ENCODE measurements at places on chromosomes 7 and 10.

GRCh38 chr10:50216894-50217293 lies 34.4 kb downstream of the ASAH2 start:
- peak; percentile 1 for DNase-seq

DNA sequence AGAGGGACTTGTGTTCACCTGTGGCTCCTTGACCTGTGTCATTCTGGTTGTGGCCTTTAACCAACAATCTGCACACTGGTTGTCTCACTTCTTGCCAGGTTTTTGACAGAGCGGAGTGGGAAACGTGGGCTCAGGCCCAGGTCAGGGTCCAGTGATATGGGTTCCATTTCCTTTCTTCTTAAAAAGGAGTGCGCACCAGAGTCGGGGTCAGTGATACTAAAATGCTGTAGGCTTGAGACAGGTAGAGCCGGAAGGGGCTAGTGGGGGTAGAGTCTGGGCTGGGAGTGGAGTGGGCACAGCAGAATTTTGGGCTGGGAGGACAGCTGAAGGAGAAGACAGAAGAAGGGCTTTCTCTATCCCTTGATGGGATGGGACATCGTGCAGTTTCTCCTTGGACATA lies 61.2 kb downstream of the SH2D4B start:
- DNase-seq: no peak

GRCh38 chr7:108114117-108114841 lies 15.9 kb downstream of the LAMB4 start:
- DNase-seq: no peak

DNA sequence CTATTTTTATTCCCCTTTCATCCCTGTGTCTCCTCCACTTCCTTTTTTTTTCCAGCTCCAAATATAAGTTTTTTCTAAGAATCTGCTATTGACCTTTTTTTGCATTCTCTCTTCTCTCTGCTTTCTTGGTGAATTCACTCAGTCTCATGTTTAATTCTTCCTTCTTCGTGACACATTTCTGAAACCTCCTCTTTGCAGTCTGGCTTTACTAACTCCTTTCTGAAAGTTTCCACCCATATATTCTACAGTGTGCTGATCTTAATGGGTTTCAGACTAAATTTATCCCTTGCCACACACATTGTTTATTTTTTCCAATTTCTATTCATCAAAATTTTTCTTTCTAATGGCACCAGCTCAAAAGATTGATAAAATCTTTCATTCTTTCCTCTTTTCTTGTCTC lies 47.8 kb upstream of the CALD1 start:
- DNase-seq: no peak

DNA sequence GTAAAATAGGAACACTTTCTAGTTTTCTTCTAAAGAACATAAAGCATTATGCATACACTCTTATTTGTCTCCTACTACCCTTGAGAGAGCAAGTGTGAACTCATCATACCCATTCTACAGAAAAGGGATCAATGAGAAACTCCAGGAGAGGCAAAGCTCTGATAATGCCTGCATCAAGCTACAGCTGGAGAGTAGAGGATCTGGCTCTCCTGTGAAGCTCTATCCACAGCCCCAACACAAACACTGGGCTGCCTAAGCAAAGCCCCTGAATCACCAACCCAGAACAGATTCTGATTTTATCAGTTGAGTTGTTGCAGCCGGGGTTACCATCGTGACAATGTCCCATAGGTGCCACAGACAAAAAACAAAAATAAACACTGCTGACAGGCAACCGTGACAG lies 74.9 kb downstream of the NUDCD3 start:
- DNase-seq: no peak

DNA sequence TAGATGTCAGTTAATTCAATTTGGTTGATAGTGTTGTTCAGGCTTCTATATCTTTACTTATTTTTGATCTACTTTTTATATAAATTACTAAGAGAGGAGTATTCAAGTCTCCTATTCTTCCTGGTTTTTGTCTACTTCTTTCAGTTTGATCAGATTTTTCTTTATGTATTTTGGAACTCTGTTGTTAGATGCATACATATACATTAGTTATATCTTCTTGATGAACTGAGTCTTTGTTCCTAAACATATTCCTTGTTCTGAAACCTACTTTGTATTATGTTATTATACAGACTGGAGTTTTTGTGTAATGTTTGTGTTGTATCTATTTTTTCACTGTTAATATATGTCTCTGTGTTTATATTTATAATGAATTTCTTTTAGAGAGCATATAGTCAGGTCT lies 118.8 kb downstream of the LRMDA start:
- no peak for DNase-seq

- peak; percentile 61 for DNase-seq
These were observed 186.5 kb upstream of the SLC25A13 start for GRCh38 chr7:96508371-96508770.

DNA sequence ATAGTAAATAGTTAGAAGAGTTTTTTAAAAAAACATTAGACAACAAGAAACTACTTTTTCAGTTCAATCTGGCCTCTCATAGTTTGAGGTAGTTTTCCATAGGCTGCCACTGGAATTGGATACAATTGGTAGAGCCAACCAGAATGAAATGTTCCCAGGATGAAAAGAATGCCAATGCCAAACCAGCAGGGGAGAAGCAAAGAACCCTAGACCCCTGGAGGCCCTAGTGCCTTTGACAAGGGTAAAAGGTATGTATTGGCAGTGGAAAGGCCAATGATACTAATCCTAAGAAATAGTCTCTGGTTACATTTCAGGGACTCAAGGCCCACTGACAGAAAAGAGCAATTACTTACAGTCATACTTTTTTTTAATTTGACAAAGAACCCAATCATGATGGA lies 77.4 kb upstream of the SEM1 start:
- no peak for DNase-seq

DNA sequence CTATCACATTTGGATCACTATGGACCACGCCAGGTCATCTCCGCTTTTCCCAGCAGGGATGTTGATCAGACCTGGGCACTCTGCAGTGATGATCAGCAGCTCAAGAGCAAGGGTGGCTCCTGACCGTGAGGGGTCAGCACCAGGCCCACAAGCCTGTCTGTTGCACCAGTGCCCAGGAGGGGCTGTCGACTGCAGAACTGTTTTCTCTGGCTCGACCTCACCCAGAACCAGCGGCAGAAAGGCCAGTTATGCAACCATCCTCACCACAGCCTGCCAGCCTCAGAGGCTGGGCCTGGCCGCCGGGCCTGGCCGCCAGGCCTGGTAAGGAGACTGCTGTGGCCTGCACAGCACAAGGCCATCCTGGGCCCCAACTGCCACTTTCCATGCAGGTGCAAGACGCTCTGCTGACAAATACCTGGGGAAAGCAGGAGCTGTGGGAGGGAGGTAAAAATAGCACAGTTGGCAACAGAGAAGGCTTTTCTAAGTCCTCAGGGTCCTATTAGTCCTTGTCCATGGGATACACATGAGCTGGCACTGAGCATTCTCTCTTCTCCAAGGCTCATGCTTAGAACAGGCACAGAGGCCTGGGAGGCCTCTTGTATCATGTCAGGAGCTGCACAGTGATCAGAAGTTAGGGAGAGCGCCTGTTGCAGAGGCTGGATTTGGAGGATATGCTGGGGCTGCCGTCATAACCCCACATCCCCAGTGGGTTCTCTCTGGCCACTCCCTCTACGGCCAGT lies 17.5 kb downstream of the KCNMA1 start:
- no peak for DNase-seq

GRCh38 chr10:81875467-81876252 lies 666 bp downstream of the NRG3 start:
- no peak for DNase-seq

DNA sequence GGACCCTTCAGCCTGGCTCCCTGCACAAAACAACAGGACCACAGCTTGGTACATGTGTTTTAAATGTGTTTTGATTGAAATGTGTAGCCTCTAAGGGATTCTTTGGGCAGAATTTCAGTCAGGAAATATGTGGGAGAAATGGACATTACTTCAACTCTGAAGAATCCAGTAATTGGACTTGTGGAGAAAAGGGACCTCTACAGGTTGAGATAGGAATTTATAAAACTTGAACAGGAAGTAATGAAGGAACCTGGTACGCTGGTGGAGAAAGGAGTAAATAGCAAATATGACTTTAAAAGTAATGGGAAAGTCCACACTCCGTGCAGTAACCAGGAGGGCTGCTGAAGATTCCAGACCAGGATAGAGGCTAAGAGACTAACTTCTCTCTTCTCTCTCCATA lies 220.5 kb downstream of the LHFPL3 start:
- DNase-seq: no peak

- DNase-seq: no peak
These were observed 51.5 kb downstream of the DOCK4 start for GRCh38 chr7:112154690-112155089.

- DNase-seq: no peak
These were observed 1.7 kb upstream of the BLOC1S2 start for GRCh38 chr10:100288196-100288595.

DNA sequence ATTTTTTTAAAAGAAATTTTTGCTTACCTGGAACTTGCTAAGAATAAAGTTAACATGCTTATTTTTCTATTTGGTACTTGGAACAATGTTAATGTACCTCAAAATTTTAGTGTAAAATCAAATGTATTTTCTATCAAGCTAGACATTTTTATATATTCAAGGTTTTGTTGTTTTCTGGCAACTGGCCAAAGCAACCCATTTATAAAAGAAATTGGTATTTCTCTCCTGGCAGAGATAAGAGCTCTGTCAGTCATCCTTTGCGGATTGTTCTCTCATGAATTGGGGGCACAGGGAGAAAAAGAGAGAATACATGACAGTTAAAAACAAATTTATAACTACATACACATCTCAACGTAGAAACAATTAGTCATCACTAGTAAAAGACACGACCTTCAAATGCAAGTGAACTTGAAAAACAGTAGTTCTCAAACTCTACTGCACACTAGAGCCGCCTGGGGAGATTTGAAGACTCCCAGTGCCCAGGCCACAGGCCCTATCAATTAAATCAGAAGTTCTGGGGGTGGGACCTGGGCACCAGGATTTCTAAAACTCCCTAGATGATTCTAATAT lies 152.4 kb upstream of the LAMB4 start:
- DNase-seq: no peak

DNA sequence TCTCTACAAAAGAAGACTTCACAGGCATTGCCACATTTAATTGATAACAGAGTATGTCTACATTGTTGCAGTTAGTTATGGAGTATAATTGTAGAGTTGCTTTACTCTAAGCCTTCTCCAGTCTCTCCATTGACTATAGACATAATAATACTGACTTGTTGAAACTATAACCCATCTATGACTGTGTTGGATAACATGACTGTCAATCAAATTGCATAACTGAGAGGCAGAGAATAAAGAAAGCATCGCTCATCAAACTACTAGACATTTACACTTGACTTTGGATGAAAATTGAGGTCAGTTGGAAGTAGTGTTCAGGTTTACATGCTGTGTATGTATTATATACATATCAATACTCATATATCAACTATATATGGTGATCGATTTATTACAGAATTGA lies 3.4 kb upstream of the ATXN7L1 start:
- no peak for DNase-seq

GRCh38 chr10:107826171-107826570 lies 661.7 kb upstream of the SORCS1 start:
- no peak for DNase-seq

GRCh38 chr7:123789817-123790216 lies 41.0 kb upstream of the WASL start:
- DNase-seq: no peak

DNA sequence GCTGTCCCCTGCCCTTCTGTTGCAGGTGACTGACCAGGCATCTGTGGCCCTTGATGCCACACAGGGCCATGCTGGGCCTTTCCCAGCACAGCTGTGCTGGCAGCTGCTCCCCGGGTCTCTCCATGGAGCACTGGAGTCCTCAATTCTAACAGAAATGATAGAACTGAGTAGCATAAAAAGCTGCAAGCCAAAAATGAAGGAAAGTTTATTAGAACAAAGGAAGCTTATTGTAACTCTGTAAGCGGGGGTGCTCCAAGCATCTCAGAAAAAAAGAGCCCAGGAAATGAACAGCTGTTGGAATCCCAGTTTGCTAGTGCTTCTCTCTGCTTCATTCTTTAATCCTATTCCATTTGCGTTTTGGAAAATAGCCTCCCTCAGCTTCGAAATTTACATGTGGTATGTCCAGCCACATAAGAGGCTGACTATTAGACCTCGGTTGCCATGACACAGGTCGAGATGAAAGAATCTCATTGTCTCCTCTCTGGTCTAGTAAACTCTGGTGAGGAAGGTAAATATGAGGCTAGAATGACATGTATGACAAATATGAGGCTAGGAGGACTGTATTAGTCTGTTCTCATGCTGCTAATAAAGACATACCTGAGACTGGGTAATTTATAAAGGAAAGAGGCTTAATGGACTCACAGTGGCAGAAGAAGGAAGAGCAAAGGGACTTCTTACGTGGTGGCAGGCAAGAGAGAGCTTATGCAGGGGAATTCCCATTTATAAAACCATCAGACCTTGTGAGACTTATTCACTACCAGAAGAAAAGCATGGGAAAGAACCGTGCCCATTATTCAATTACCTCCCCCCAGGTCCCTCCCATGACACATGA lies 23.7 kb downstream of the EPDR1 start:
- DNase-seq: no peak

- no peak for DNase-seq
These were observed 87.0 kb downstream of the PCGF5 start for GRCh38 chr10:91307489-91307888.

- DNase-seq: no peak
These were observed 9.5 kb upstream of the ASAH2 start for GRCh38 chr10:50260791-50261281.

DNA sequence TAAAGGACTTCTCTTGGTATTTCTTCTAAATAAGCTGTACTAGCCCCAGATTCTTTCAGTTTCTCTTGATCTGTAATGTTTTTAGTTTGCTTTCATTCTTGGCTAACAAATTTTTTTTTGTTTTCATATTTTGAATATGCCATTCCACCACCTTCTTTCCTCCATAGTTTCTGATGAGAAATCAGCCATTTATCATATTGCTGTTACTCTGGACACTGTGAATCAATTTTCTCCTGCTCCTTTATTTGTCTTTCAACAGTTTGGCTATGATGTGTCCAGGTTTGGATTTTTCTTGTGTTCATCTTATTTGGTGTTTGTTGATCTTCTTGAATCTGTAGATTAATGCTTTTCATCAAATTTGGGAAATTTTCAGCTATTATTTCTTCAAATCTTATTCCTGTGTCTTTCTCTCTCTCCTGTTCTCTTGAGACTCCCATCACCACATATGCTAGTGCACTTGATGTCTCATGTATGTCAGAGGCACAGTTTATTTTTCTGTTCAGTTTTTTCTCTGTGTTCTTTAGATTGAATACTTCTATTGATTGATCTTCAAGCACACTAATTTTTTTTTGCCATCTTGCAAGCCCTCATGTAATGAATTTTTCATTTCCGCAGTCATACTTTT lies 15.0 kb downstream of the ELFN1 start:
- no peak for DNase-seq
